RWPE2 (cell line): ENCODE measurements at places on chromosomes 13 and 19.

GRCh38 chr13:78631077-78631476 lies 27.7 kb upstream of the POU4F1 start:
- H3K4me3 ChIP-seq, result no peak overlapping the region
- H3K4me1 ChIP-seq, result no peaks in the 10 kb centered on the region
- no peaks in the 10 kb centered on the region for H3K27me3 ChIP-seq
- DNase-seq, result no peak
- no peak overlapping the region for H3K27ac ChIP-seq

- no peak for DNase-seq
- no peaks in the 10 kb centered on the region for H3K27me3 ChIP-seq
- H3K36me3 ChIP-seq, result no peaks in the 10 kb centered on the region
- no peak overlapping the region for H3K4me3 ChIP-seq
- H3K27ac ChIP-seq, result peak overlapping the region; percentile 82
Measured at GRCh38 chr13:90445179-90445578, 902.3 kb upstream of the MIR17HG start.

GRCh38 chr13:18951412-18951811 lies 230.2 kb downstream of the TUBA3C start:
- no peaks in the 10 kb centered on the region for H3K36me3 ChIP-seq
- no peaks in the 10 kb centered on the region for H3K27me3 ChIP-seq
- no peak overlapping the region for H3K4me3 ChIP-seq
- DNase-seq, result no peak

- H3K27me3 ChIP-seq, result no peaks in the 10 kb centered on the region
- peaks cover 9% of the 10 kb centered on the region for H3K4me1 ChIP-seq
- no peak overlapping the region for H3K4me3 ChIP-seq
Measured at GRCh38 chr19:7852851-7853769, 21.1 kb downstream of the PRR36 start.

DNA sequence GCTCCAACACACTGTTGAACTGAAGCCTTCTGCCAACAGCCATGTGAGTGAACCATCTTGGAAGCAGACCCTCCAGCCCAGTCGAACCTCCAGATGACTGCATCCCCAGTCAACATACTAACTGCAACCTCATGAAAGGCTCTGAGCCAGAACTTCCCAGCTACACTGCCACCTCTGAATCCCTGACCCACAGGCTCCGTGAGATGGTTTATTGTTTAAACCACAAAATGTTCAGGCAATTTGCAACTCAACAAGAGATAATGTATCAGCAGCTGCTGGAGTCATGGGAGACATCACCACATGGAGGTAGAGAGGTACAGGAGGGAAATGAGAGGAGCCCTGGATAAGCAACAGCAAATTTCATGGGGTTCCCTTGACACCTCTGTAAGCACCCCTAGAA lies 266.4 kb upstream of the NBEA start:
- H3K27ac ChIP-seq, result no peak overlapping the region
- DNase-seq, result no peak
- peaks cover 4% of the 10 kb centered on the region for H3K4me1 ChIP-seq

- H3K27me3 ChIP-seq, result no peaks in the 10 kb centered on the region
- no peaks in the 10 kb centered on the region for H3K4me1 ChIP-seq
- H3K36me3 ChIP-seq, result no peaks in the 10 kb centered on the region
- no peak for DNase-seq
- H3K27ac ChIP-seq, result no peak overlapping the region
Measured at GRCh38 chr13:86003029-86003428, 203.8 kb upstream of the SLITRK6 start.

GRCh38 chr19:10388957-10389356 lies 8.6 kb upstream of the TYK2 start:
- H3K4me3 ChIP-seq, result no peak overlapping the region
- no peak overlapping the region for H3K27ac ChIP-seq
- H3K27me3 ChIP-seq, result no peaks in the 10 kb centered on the region
- no peak for DNase-seq

GRCh38 chr19:45016388-45017314 lies 15.4 kb downstream of the RELB start:
- H3K36me3 ChIP-seq, result no peaks in the 10 kb centered on the region
- H3K27me3 ChIP-seq, result no peaks in the 10 kb centered on the region
- no peaks in the 10 kb centered on the region for H3K4me1 ChIP-seq
- no peak for DNase-seq

- H3K36me3 ChIP-seq, result no peaks in the 10 kb centered on the region
- H3K27me3 ChIP-seq, result no peaks in the 10 kb centered on the region
- H3K4me3 ChIP-seq, result no peak overlapping the region
- no peak for DNase-seq
- no peak overlapping the region for H3K27ac ChIP-seq
- no peaks in the 10 kb centered on the region for H3K4me1 ChIP-seq
Measured at GRCh38 chr19:2970201-2970835, 7.0 kb upstream of the TLE6 start.

- no peak for DNase-seq
- no peaks in the 10 kb centered on the region for H3K4me1 ChIP-seq
- H3K36me3 ChIP-seq, result peaks cover 61% of the 10 kb centered on the region
- H3K4me3 ChIP-seq, result no peak overlapping the region
Measured at GRCh38 chr13:49256841-49257240, 9.1 kb downstream of the CDADC1 start.

DNA sequence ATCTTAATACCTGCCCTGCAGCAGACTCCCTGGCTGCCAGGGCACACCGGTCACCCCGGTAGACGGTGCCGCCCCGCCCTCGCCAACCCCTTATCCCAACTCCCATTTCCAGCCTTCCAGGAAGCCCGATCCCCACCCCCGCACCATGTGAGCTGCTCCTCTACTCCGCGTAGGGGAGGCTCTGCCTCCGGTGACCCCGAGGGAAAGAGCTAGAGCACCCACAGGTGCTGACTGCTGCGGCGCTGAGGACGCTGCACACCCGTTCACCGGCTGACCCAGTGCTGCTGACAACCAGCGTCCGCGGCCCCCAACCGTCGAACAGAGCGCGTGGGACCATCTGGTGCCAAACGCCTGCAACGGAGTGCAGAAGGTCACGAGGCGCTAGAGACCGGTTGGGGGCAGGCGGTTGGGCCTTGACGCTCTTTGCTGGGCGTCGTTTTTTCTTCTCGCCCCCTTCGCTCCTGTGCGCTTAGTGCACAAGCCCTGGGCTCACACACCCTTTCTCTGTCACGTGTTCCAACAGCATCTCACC lies 59.6 kb upstream of the ZNF599 start:
- no peak for DNase-seq
- no peak overlapping the region for H3K4me3 ChIP-seq
- H3K27ac ChIP-seq, result no peak overlapping the region
- no peaks in the 10 kb centered on the region for H3K4me1 ChIP-seq
- H3K36me3 ChIP-seq, result no peaks in the 10 kb centered on the region
- peaks cover 19% of the 10 kb centered on the region for H3K27me3 ChIP-seq

DNA sequence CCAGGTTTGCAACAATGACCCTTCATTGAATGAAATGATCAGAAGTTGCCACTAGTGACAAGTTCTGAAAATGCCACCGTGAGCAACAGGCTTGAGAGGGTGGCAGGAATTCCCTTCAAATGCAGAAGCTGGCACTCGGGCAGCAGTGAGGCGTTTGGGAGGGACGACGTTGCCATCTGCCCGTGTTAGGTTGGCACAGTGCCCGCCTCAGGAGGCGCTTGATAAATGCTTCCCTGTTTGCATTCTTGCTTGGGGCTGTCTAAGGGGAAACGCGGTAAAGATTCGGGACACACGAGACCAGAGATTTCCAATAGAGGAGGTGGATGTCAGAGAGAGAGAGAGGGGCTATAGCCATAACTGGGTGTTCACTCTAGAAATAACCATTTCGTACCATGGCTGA lies 101.9 kb downstream of the TEX29 start:
- peaks cover 5% of the 10 kb centered on the region for H3K4me1 ChIP-seq
- H3K27ac ChIP-seq, result no peak overlapping the region
- H3K27me3 ChIP-seq, result peaks cover 11% of the 10 kb centered on the region
- no peak overlapping the region for H3K4me3 ChIP-seq
- H3K36me3 ChIP-seq, result no peaks in the 10 kb centered on the region

- no peak overlapping the region for H3K27ac ChIP-seq
- no peak for DNase-seq
- no peaks in the 10 kb centered on the region for H3K4me1 ChIP-seq
- H3K4me3 ChIP-seq, result no peak overlapping the region
- no peaks in the 10 kb centered on the region for H3K27me3 ChIP-seq
Measured at GRCh38 chr19:4987692-4988370, 18.9 kb downstream of the KDM4B start.

DNA sequence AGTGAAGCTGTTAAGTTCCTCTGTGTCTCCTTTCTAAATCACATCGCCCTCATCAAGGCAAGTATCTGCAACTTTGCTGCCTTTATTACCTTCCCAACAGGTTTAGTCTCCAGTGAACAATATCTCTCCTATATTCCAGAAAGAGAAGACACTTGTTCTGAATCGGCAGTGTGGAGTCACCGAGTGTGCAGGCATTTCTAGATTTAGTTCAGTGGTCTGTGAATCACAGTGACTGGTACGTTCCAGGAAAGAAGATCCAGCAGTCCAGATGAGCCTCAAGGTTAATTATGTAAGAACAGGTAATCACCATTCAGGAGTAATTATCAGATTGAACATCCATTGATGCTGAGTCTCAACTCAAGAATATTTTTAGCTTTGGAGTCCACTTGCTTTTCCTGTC lies 497.0 kb downstream of the FOXO1 start:
- H3K27me3 ChIP-seq, result no peaks in the 10 kb centered on the region
- H3K27ac ChIP-seq, result no peak overlapping the region
- no peak for DNase-seq
- H3K36me3 ChIP-seq, result no peaks in the 10 kb centered on the region
- H3K4me1 ChIP-seq, result peaks cover 13% of the 10 kb centered on the region

DNA sequence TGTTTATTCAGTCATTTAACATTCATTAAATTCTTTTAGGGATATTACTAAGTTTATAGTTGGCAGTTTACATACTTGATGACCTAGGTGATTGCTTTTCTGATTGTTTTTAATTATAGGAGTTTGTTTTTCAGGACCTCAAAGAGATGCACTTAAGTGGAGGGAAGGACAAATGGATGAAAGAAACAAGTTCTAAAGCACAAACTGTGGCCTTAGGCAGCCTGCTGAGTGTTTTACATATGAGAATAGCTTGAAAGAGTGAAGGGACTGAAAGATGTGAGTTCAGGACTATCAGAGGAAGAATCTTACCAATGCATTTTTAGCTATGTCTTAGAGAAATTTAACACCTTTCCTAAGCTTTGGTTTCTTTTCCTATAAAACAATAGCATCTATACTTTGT lies 402.6 kb downstream of the KLF12 start:
- H3K4me1 ChIP-seq, result no peaks in the 10 kb centered on the region
- H3K4me3 ChIP-seq, result no peak overlapping the region
- H3K27ac ChIP-seq, result no peak overlapping the region
- H3K36me3 ChIP-seq, result no peaks in the 10 kb centered on the region

DNA sequence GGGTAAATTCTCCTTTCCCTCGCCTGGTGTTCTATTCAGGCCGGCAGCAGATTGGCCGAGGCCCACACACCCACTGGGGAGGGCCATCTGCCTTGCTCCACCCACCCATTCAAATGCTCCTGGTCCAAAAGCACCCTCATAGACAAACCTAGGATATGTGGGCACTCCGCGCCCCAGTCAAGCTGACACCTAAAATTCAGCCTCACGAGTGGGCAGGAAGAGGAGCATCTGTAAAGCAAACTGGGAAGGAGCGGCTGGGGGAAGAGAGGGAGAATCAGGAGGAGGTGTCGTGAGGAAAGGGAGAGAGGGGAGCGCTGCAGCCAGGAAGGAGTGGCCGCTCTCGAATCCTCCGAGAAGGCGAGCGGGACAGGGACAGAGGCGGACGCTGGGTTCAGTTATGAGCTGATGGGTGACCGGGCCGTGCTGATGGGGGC lies 136.9 kb downstream of the USP12 start:
- no peak overlapping the region for H3K27ac ChIP-seq
- no peaks in the 10 kb centered on the region for H3K36me3 ChIP-seq
- DNase-seq, result no peak
- no peak overlapping the region for H3K4me3 ChIP-seq

- H3K27me3 ChIP-seq, result no peaks in the 10 kb centered on the region
- H3K36me3 ChIP-seq, result no peaks in the 10 kb centered on the region
- H3K4me1 ChIP-seq, result no peaks in the 10 kb centered on the region
Measured at GRCh38 chr13:26557051-26557392, 461 bp upstream of the WASF3 start.

DNA sequence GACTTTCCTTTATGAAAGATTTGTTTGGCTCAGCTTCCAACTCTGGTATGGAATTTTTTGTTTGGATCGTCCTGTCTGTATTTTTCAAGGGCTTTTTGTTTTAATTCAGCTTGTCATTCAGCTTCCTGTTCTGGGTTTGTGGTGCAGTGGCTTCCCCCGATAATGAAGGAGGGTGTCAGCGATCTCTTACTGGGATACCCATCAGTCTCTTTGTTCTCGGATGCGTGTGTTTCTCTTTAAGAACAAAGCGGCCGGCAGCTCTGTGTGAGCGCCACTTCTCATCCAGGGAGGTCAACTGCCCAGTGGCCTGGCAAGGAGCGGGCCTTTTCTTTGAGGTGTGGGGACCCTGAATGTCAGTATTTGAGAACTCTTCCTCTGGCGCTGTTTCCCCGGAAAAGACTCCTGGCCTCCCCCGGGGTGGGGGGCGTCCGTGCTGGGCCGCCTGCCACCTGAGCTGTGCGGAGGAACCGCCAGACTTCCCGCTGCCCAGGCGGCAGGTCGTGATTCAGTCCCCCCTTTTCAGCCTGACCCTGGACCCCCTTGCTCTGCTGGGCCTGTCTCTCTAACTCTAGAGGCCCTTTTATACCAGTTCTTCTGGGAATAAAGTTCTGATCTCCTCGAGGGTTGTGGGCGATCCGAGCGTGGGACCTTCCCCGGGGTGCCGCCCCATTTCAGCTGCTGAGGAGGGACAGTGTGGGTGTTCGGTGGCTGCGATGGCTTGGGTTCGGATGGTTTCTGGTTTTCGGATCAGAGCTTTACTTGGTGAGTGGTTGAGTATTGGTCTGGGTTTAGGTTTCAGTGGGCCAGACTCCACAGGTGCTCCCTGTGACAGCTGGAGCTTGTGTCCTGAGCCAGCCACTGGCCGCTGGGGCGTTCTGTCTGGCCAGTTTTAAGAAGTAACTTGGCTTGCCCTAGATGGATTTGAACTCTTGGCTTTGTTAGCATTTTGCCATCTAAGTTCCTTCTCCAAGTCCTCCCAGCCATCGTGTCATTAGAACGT lies 3.4 kb downstream of the SF3A2 start:
- H3K27me3 ChIP-seq, result no peaks in the 10 kb centered on the region
- peak overlapping the region; percentile 21 for H3K4me3 ChIP-seq
- peaks cover 10% of the 10 kb centered on the region for H3K4me1 ChIP-seq
- no peak for DNase-seq
